Type B pancreatic cell (in vitro differentiated cells): ENCODE measurements at places on chromosomes 1 and 21.

DNA sequence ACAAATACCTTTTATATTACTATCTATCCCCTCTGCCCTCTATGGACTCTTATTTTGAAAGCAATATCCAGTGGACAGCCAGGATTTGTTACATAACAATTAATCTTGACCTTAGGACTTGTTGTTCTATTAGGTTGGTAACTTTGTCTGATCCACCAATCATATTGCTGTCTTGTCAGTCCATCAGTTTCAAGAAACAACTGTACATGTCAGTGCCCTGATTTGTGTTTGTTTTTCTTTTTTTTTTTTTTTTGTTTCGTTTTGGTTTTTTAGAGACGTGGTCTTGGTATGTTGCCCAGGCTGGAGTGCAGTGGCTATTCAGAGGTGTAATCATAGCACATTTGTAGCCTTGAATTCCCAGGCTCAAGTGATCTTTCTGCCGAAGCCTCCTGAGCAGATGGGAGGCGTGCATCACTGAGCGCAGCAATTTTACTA is 1.5 kb upstream of the SCP2 start:
- DNase-seq = no peak

DNA sequence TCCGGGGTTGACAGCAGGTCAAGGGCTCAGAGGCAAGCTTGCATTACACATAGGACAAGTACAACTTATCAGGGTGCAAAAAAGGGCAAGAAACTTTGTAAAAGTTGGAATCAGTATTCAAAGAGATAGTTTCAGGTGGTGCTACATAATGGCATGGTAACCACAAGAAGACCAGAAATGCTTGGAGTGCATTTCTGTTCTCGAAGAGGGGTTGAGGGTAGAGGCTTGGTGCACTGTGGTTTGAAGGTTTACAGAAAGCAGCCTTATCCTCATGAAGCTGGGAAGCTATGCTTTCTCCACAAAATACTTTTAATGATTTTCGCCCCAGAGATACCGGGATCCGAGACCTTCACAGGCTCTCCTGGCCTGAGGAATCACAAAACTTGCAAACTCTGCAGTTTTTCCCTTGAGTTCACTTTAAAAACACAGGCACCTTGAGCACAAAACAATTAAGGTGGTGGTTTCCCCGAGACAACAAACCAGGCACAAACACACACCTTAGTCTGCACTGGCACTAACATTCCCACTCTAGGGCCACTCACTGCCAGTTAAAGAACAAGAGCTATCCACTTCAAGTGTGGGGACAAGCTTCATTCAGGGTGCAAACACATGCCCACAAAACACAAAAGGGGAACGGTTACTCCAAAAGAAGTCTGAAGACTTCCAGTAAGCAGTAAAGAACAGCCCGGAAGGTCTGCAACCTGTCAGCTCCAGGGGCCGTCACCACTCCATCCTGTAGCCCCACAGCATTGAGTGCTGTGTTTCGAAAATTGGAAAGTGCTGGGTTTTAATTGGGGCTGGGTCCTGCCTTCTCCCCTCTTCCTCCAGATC is 29.8 kb upstream of the NFIA start:
- DNase-seq = no peak

- DNase-seq = no peak
These were observed 385.1 kb downstream of the LMX1A start for GRCh38 chr1:164971391-164971790.

GRCh38 chr21:45575304-45575992 is 33.2 kb upstream of the SLC19A1 start:
- no peak for DNase-seq

GRCh38 chr1:85935234-85935633 is 221.3 kb downstream of the COL24A1 start:
- no peak for DNase-seq

DNA sequence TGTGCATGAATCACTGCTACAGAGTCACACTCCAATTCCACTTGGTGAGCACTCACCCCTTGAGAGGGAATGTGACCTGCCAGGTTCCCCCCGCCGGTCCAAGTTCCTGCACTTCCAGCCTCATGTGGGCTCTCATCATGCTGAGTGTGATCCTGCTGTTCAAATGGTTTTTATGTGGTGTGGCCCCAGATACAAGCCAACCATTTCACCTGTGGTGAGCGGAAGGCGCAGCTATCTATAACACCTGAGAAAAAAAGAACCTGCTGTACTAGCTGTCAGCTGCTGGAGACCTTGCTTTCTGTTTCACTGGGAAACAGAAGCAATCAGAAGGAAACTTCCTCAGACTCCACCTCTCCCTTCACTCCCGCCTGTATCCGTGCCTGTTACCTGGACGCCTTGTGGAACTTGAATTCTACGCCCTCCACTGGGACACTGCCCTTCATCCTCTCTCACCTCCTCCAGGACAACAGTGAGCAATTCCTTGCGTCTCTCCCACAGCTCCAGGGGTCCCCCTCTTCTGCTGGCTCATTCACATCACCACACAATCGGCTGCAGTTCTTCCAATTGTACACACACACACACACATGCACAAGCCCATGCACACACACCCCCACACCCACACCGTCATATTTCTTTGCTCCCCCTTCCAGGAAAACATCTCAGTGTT is 64.4 kb upstream of the RPL11 start:
- DNase-seq = no peak

- DNase-seq = no peak
These were observed 862.6 kb downstream of the USP25 start for GRCh38 chr21:16592381-16592780.

- no peak for DNase-seq
These were observed 1.1 kb upstream of the MARCKSL1 start for GRCh38 chr1:32336963-32337675.

DNA sequence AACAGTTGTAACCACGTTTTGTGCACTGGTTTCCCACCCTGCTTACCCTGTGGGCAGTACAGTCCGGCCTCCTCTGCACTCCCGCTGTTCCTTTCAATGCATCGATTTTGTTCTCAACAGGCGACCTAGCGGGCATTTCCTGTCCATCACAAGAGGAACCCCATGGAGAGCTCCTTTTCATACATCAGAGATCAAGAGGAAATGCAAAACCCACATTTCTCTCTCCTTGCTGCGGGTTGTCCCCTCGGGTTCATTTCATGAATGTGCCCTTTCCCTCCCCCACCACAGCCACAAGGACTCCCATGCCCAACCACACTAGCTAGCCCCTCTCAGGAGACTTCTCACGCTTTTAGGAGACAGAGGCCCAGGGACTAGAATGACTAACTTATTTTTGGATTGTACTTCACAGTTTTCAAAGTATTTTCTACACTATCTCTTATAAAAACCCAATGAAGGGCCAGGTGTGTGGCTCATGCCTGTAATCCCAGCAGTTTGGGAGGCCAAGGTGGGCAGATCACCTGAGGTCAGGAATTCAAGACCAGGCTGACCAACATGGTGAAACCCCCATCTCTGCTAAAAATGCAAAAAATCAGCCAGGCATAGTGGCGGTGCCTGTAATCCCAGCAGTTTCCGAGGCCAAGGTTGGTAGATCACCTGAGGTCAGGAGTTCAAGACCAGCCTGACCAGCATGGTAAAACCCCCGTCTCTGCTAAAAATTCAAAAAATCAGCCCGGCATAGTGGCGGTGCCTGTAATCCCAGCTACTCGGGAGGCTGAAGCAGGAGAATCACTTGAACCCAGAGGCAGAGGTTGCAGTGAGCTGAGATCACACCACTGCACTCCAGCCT is 18.4 kb downstream of the ATP1A4 start:
- DNase-seq = no peak

GRCh38 chr1:87950369-87950768 is 621.7 kb downstream of the LMO4 start:
- no peak for DNase-seq

DNA sequence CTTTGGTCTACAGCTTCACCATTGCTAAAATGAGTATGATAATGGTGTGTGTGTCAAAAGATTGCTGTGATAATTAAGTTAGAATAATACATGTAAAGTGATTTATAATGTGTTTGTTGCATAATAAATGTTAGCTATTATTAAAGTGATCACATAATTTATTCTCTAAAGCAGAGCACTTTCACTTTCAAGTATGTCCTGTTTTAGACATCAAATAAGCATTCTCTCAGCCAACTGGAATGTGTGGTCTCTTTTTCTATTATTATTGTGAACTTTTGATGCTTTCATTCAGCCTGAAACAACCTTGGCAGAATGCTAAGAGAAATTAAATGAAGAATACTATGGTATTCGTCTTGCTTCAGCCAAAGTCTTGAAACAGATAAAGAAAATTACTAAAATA is 102.8 kb upstream of the COL11A1 start:
- no peak for DNase-seq

DNA sequence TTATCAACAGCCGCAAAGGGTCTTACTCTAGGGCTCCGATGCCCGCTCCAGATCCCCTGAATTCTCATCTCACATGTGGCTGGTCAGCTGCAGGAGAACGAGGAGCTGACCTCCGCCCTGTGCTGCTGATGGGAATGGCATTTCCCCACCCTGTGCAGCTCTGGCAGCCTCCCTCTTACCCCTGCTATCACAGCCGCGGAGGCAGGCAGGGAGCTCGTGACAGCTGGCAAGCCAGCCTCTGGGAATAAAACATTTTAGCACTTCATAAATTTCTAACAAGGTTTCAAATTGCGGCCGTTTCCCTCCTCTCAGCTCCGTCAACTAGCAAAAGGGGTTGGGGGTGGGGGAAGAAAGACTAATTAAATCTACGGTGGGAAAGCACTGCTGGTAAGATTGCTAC is 81.1 kb downstream of the DSCAM start:
- DNase-seq = no peak

DNA sequence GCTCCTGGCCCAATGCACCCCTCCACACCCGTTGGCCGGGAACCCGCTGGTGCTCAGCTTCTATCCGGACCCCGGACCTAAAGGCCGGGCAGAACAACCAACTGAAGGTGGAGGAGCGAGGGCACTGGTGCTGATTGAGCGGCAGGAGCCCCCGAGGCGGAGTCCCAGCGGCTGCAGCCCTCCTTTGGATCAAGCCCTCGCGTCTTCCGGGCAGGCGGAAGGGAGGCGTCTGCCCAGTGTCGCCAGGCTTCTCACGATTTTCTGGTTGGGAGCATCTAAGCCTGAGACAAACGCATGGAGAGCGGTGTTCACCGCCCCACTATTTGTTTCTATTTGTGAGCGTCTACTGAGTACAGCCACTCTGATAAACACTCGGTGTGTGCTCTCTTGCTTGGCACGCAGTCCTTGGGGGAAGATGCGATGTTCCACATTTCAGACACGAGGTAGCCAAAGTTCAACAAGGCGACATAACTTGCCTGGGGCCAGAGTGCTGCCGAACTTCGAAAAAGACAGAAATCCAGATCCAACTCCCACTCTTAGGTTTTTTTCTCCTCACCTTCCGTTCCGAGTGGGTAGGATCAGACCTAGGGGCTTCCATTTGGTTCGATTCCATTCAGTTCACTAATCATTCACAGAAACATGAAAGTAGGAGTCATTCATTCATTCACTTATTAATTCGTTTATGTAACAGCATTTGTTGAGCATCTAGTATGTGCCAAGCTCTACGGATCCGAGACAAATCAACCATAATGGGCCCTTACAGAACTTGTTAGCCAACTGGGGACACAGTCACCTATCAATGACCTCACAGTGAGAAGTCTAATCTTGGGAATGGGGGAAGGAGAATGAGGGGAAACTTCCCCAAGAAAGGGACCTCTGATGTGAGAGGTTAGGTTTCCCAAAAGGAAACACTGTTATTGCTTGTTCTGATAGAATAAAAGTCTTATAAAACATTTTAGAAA is 4.9 kb upstream of the DMRTA2 start:
- peak; percentile 64 for DNase-seq

DNA sequence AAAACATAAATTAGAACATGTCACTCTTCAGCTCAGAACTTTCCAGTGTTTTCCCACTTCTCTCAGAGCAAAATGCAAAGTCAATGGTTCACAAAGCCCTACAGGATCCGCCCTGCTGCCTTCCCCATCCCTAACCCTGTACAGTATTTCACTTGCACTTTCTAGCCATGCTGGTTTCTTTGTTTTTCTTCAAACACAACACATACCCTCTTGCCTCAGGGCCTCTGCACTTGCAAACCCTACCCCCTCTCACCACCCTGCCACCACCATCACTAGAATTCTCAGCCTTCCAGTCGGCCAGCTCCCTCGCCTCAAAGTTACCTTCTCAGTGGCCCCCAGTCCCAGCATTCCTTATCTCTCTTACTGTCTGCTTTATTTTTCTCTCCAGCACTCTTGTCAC is 17.6 kb downstream of the TEX35 start:
- DNase-seq = no peak

- DNase-seq = no peak
These were observed 131.1 kb upstream of the WNT4 start for GRCh38 chr1:22273686-22274681.

- no peak for DNase-seq
These were observed 23.6 kb downstream of the SLAMF1 start for GRCh38 chr1:160623227-160623633.

DNA sequence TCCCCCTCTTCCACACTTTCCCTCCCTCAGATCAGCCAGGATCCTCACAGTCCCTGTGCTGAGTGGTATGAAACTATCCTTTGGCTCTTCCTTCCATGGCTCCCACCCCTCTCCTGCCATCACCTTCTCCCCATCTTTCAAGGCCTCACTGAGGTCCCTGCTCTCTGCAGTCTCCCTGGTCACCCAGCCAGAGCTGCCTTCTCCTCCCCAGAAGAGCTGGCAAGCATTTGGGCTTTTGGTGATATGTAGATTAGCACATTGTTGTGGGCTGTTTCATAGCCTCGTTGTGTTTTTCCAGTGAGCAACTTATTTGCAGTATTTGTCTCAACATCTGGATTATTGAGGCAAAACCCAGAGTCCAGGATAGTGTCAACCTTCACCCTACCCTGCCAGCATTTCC is 2.2 kb downstream of the CSF1 start:
- DNase-seq = no peak

- DNase-seq = no peak
These were observed 99.8 kb downstream of the SNX7 start for GRCh38 chr1:98761219-98761865.

DNA sequence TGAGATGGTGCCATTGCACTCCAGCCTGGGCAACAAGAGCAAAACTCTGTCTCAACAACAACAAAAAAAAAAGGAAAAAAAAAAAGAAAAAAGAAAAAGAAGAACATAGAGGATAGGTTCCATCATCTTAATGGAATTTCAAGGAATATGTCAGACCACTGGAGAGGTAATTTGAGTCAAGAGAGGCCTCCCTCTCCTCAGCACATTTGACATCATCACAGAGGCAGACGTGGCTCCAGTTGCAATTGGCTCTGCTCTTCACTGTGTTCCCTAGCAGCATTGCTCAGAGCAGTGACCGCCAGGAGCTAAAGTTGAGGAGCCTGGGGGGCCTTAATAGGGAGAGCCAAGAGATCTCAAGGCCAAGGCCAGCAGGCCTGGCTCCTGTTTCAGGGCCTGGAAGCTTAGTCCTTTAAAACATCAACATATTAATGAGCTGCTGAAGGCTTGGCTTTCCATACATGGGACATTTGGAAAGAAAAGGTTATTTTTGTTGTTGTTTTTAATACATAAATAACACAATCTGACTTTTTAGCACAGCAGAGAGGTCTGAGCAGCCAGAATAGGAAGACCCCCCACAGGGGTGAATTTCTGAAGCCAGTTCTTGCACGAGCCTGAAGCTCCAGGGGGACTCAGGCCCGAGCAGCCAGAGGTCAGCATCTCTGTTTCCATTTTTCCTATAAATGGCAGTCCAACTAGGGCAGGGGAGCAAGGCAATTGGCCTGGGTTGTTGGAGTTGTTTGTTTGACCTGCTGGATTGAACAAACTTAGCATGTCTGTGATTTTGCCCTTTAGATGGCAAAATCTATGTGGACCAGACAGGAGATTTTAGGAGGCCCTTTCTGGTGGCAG is 118.3 kb upstream of the FGGY start:
- DNase-seq = no peak
